ENCODE measurements at places on chromosomes 6 and 20. TPM values are rescaled to one million over a fixed set of nuclear protein-coding genes. Genes with fewer than 3 reads are reported as not detected.
A peak's percentile ranks its signal among the peaks of the same experiment; 100 is the strongest.

GRCh38 chr20:17878912-17879602 is 89.5 kb downstream of the SNX5 start:
- no peak for DNase-seq

The ZKSCAN3 gene
- total RNA-seq = 1.9 TPM

DNA sequence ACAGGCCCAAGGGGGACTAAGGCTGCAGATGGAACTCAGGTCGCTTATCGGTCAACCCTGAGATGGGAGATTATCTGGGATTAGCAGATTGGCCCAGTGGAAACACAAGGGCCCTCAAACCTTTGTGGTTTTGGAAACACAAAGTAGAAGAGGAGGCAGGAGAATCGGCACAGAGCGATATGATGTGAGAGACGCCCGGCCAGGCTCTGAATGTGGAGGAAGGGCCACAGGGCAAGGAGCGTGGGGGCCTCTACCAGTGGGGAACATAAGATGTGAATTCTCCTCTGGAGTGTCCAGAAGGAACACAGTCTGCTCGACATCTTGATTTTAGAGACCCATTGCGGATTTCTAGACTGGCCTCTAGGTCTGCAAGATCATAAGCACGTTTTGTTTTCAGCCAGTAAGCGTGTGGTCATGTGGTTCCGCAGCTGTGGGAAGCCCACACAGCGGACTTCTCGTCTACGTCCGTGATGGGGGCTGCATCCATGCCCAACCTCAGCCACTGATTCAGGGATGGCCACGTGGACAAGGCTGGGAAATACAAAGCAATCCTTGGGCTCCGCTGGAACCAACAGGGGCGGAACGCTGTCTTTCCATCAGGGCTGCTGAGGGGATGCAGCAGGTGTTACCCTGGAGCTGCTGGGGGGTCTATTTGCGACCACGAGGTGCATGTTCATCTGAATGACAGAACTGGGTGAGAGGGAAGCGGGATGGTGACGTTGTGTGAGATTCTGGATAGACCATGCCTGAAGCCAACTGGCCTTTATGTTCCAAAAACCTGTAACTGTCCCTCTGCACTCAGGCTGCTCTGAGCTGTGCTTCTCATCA is 127.6 kb upstream of the PMEPA1 start:
- DNase-seq = no peak

The WFDC10B gene
- not detected for total RNA-seq

- DNase-seq = no peak
Observed at GRCh38 chr20:50834599-50835005, 39.7 kb downstream of the BCAS4 start.

GRCh38 chr6:89462503-89462902 is 29.6 kb downstream of the ANKRD6 start:
- no peak for DNase-seq

DNA sequence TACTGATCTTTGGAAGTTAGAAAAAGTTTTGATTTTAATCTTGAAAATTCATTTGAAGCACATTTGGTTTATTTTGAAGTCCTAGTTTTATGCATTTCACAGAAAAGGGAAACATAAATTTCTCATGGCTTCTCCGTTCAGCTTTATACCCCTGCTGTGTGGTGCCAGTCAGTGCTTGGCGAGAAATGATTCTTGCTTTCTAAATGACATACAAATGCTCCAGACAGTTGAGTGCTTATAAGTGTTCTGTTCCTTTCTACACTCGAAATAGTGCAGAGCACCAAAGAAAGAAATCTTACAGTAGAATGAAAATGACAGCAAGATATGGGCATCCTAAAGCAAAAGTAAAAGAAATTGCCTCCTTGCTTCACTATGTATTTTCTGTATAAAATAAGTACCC is 9.0 kb upstream of the ZNF292 start:
- no peak for DNase-seq

The NRN1 gene
- total RNA-seq = 2.0 TPM

The TRIM40 gene
- total RNA-seq = not detected

DNA sequence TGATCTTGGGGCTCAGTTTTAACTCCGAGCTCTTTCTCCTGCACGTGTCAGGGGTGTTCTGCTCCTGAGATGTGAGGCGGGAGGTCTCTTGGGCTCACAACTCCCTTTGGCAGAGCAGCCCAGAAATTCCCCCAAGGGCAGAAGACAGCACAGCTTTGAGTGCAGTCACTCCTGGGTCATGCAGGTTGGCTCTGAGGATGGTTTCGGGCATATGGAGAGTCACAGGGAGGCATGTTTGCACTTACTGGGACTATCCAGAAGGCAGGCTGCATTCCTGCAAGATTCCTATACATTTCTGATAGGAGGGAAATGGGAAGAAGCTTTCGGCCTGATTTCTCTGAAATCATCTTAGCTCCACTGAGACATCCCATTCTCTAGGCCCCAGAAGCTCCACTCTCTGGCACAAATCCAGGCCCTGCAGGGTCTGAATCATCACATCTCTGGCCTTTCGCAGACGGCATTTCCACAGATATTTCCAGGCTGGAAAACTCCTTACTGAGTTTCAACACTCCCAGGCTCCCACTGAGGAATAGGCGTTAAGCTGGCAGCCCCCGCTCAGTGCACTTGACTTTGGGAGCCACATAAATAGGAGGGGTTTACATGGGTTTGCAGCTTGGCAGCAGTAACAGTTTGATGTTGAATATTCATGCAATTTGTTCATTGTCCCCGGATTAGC is 39.7 kb downstream of the AGPAT4 start:
- DNase-seq = no peak

GRCh38 chr6:2820415-2820814 is 21.2 kb downstream of the SERPINB1 start:
- no peak for DNase-seq

- peak; percentile 57 for DNase-seq
Observed at GRCh38 chr6:17986656-17987446, 584 bp downstream of the KIF13A start.

The SLC35B3 gene
- total RNA-seq = 9.7 TPM

GRCh38 chr6:148566664-148567350 is 180.0 kb upstream of the UST start:
- DNase-seq = no peak

DNA sequence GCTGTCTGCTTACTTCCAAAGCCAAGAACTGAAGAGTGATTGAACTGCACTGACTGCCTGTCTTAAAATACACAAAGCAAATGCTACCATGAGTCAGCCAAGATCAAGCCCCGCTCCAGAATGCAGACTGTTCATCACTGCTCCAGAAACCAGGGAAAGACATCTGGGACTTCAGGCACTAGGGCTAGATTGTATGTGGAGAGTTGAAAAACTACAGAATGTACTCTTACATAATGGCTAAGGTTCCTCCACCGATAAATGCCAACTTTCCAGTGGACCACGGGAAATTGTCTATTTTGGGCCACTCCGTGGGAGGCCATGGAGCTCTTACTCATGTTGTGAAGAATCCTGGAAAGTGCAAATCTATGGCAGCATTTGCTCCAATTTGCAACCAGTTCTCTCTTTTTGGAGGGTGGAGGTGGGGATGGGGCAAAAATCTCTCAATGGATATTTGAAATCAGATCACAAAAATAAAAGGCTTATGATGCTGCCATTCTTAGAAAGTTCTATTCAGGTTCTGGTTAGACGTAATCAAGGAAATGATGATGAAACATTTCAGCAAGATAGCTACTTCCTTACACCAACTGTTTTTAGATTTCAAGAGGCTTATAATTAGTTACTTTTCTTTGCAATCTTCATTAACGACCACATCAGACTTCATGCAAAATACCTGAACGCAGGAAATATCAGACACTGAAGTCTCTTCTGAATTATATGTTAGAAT is 11.8 kb upstream of the CAP2 start:
- DNase-seq = no peak

The SLC17A1 gene
- not detected for total RNA-seq

- DNase-seq = peak; percentile 49
Observed at GRCh38 chr20:17646961-17647301, 35.1 kb downstream of the RRBP1 start.

DNA sequence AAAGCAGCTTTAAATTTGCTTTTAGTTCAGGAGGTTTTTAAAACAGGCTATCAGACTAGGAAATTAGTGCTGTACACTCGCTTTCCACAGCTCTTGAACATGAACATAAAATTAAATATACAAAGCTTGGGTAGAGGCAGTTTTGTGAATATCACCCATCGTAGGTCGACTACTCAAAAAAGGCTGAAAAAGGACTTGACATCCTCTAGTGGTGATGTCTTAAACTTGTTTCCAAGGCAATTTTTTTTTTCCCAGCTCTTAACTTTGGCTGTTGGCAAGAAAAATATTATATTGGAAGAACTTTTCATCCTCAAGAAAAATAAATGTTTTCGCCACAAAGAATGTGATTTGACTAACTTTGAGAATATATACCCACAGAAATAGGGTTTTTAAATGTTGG is 2.9 kb downstream of the MAP7 start:
- DNase-seq = no peak
